Foreskin keratinocyte (primary cell): ENCODE measurements at places on chromosomes 3 and 15.

DNA sequence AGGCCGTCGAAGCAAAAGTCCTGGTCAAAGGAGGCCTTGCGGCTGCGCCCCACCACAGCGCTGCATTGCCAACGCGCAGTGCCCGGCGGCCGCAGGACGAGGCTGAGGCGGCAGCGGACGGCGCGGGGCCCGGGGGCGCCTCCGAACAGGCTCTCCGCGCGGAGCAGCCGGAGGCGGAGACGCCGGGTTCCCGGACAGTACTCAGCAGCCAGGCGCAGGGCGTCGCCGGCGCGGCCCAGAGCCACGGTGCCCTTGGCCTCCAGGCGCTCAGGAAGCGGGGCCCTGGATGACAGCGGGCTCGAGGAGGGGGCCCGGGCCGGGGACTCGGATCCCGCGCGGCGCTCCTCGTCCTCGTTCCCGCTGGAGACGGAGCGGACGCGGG lies 1.1 kb downstream of the C2CD4B start:
- DNase-seq = no peak

DNA sequence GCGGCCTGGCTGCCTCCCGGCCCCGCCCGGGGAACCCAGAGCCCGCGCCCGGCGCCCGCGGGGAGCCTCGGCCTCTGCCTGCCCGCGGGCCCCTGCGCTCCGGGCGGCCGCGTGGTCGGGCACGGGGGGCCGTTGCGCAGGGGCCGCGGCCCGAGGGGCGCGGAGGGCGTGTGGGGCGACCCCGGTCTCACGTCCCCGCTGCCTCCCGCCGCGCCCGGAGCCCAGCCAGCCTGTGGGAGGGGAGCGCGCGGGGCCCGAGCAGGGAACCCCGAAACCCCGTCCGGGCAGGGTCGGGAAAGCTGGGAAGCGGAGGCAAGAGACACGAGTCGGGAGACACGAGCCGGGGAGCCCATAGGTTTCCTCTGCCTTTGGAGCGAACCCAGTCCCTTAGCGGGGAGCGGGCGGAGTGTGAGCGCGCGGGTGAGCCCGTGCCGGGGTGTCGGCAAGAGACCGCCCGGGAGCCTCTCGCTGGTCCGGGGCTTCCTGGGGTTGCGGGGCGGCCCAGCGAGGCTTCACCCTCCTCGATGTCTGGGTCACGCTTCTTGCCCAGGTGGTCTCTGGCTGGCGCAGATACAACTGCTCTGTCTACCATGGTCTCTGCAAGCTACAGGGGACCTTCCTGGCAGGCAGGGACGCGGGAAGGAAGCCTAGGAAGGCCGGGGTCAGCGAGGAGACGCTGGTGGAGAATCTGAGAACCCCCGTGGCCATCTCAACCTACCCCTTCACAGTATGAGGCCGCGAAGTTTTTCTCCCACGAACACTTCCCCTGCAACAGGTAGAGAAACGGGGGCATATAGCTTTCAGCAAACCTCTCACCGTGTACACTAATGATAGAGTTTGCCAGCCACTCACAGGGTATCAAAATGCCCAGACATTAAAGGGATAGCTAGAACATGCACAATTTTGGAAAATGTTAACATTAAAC lies 586 bp downstream of the LRRK1 start:
- peak; percentile 32 for DNase-seq

GRCh38 chr15:22944651-22945050 lies 35.5 kb downstream of the CYFIP1 start:
- peak; percentile 76 for DNase-seq

DNA sequence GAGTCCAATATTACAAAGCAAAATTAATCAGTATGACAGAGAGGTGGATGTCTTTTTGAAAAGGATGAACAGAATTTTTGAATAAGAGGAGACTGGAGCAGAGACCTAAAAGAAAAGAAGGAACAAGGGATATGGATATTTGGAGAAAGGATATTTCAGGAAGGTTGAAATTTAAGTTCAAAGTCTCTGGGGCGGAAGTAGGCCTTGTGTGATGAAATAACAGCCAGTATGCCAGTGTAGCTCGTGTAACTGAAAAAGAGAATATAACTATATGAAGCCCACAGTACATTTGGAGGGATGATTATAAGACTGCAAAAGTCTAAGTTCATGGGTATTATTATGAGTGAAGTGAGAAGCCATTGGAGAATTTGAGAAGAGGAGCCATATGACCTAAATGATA lies 766.7 kb downstream of the GBE1 start:
- DNase-seq = no peak

DNA sequence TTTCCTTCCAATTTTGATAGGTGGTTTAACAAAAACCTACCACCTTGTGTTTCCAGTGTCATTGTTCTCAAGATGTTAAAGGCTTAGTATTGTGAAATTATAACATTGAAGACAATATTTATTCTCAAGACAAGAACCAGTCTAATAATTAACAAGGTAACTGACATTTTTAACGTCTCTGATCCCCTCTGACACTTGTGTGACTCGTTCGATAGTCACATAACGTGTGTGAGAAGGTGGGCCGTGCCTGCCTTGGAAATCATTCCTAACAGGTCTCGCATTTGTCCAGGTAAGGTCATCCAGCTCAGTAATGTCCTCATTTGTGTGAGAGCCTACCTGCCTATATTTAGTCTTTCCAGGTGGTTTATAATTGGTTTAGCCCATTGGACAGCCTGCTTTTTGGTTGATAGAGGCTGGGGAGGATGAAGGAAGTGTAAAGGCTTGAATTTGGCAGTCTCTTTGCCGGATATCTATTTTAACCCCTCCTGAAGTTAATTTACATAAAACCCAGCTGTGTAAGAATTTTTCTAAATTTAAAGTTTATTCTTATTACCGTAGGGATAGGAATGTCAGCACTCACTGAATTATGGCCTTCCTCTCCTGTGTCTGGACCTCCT lies 94.4 kb downstream of the AKAP13 start:
- DNase-seq = no peak

DNA sequence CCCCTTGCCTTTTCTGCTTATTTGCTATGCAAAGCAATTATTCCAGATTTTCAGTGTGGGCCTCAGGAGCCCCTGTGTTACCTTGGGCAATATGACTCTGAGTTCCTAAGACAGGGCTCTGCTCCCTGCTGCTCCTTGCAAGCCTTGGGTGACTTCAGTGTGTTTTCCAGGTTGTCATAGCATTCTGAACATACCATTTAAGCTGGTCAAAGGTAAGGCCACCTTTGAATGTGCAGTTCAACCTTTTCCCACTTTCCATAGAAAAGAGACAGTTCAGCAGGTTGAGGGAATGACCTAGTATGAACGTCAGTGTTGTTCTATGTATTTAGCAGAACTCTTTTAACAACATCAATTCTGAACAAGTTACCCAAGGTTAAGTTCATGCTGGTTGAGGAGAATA lies 302.2 kb downstream of the PTPRG start:
- DNase-seq = no peak
